ENCODE measurements at places on chromosomes 5 and 9.

DNA sequence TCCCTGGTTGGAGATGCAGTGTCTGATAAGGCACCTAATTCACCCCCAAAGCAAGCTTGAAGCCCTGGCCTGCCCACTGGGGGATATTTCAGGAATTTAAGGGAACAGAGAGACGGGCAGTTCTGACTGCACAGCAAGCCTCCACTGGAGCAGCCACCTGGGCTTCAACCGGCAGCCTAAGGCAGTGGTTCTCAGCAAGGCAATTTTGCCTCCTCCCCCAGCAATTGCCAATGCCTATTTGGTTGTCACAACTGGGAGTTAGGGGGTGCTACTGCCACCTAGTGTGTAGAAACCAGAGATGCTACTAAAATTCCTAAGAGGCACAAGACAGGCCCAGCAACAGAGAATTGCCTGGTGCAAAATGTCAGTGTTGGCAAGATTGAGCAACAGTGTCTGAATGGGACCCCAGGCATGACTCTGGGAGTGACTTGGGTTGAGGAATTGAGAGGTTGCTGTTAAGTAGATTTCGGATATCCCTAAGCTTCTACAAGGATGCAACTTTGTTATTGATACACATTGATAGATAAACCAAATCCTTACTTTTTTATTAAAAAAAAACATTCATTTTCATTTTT is 58.7 kb upstream of the CTSL start:
- DNase-seq, result peak; percentile 7

DNA sequence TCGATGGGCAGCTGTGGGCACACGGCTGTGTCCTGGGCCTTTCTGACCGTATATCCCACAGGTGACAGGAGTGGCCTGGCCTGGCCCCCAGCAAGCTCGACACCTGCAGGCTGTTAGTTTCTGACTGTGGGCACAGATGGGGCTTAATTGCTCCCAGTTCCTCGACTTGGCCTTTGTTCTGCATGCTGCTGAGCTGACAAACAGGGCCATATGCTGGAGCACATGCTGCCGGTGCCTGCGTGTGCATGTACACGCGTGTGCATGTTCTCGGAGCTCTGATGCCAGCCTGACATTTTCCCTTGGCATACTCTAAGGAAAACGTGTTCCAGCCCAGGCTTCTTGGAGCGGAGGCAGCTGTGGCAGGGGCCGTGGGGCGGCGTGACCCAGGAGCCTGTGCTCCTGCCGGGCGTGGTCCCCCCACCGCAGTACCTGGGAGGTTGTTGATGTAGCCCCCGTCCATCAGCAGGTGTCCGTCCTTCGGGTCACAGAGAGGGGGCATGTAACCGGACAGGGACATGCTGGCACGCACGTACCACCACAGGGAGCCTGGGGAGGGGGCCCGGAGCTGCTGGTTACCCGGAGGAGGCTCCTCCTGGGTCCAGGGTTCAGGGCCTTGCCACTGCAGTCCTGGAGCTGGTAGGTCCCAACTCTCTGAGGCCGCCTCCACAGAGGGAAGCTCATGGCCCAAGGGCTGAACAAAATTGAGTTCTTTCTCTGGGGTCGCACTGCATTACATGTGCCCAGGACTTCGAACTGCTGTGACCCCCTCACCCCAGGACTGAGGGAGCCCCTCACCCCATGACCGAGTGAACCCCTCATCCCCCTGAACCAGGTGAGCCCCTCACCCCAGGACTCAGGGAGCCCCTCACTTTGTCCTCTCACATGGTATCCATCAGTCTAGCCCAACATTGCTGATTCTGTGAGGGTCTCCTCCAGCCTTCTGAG is 4.1 kb upstream of the NSMF start:
- no peak for DNase-seq

DNA sequence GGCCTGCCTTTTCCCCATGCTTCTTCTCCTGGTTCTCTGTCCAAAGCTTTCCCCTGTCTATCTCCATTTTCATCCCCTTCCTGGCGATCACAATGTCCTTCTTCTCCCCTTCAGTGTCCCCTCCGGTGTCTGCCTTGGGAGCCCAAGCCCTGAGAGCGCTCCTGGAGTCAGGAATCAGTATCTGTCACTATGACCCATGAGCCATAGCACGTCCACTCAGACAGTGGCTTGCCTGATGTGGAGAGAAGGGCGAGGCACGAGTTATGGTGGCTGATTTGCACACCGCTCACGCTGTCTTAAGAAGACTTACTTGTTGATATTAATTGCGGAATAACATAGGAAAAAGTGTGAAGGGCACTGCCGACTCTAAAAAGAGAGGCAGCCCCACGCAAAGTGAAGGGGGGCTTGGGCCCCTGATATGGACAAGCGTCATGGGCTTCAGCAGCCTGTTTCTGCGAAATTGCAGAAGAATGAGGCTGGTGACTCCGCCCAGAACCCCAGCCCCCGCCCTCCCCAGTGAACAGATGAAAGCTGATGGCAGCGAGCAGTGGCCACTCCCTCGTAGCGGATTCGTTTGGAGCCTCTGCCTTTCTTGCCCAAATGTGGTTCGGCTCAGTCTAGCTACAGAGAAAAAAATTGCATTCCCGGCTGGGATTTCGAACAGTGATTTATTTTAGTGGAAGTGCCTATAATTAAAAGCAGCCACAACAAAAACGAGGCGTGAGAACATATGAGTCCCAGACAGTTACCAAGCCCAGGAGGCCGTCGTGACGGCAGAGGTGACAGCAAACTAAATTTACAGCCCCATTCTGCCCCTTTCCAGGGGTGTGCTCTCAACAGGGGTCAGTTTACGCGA is 149.8 kb downstream of the ICE1 start:
- peak; percentile 39 for DNase-seq

DNA sequence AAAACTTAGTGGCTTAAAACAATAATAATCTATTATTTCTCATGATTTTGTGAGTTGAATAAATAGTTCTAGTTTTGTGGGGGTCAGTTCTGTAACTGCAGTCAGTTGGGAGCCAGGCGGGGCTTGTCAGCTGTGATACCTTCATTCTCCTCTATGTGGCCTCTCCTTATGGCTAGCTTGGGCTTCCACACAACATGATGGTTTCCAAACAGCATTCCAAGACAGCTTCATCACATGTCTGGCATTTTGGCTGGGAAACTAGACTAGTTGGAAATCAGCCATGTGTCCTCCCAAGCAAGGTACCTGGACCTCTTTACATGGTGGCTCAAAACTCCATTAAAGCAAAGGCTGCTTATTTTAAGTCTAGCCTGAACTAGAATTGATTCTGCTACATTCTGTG is 61.4 kb upstream of the RANBP3L start:
- DNase-seq, result no peak

GRCh38 chr9:506281-506680 is 291.6 kb downstream of the DOCK8 start:
- DNase-seq, result no peak

- peak; percentile 16 for DNase-seq
Measured at GRCh38 chr9:97978371-97979130, 4.6 kb upstream of the ANP32B start.

DNA sequence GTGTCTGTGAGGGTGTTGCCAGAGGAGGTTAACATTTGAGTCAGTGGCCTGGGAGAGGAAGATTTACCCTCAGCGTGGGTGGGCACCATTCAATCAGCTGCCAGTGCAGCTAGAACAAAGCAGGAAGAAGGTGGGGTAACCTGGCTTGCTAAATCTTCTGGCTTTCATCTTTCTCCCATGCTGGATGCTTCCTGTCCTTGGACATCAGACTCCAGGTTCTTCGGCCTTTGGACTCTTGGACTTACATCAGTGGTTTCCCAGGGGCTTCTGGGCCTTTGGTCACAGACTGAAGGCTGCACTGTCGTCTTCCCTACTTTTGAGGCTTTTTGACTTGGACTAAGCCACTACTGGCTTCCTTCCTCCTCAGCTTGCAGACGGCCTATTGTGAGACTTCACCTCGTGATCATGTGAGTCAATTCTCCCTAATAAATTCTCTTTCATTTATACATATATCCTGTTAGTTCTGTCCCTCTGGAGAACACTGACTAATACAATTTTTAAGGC is 38.1 kb downstream of the PBX3 start:
- no peak for DNase-seq

- DNase-seq, result no peak
Measured at GRCh38 chr9:132127888-132128534, 33.8 kb upstream of the NTNG2 start.

- peak; percentile 66 for DNase-seq
Measured at GRCh38 chr5:168875832-168876231, 296.7 kb upstream of the PANK3 start.

- no peak for DNase-seq
Measured at GRCh38 chr9:68706363-68707201, 1.5 kb downstream of the PIP5K1B start.

DNA sequence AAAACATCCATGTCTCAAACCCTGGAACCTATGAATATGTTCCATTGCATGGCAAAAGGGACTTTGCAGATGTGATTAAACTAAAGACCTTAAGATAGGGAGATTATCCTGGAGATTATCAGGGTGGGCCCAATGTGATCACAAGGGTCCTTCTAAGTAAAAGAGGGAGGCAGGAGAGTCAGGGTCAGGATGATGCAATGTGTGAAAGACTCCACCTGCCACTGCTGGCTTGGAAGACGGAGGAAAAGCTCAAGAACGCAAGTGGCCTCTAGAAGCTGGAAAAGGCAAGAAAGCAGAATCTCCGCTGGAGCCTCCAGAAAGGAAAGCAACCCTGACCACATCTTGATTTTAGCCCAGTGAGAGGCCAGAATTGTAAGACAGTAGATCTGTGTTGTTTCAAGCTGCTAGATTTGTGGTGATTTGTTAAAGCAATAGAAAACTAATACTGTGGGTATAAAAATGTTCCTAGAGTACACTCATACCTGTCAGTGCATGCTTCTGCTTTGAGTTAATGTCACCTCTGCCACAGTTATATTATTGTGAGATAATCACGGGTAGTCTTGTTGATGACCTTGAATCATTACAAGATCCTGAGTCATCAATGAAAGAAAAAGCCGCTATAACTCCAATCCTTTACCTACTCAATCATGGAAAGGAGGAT is 93.5 kb upstream of the TNPO1 start:
- DNase-seq, result no peak

DNA sequence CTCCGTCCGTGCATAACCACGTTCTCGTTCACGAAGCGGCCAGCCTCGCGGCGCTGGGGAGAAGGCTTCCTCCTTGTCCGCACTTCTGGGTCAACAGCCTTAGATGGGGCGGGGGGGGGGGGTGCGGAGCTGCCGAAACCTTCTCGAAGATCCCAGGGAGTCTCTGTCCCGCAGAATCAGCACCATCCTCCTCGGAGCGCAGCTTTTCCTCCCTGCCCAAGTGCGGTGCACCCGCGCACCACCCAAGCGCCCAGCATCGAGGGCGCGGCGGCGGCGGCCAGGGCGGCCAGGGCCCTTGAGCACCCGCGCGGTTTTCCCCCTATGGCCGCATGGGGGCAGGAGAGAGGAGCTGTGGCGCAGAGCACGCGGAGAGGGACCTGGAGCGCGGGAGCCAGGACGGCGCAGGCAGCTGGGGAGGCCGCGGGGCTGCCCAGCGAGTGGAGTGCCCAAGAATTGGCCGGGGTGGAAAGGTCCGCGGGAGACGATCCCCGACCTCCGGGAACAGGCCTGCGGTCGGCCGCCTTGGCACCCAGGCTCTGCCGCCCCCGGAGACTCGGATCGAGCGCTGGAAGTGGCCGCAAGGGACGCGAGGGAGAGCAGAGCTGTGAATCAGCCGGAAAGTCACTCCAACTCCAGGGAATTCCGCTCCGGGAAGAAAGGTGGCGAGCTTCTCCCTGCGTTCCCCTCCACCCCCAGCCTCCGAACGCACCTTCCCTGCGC is 43.1 kb downstream of the TMEM174 start:
- peak; percentile 68 for DNase-seq

DNA sequence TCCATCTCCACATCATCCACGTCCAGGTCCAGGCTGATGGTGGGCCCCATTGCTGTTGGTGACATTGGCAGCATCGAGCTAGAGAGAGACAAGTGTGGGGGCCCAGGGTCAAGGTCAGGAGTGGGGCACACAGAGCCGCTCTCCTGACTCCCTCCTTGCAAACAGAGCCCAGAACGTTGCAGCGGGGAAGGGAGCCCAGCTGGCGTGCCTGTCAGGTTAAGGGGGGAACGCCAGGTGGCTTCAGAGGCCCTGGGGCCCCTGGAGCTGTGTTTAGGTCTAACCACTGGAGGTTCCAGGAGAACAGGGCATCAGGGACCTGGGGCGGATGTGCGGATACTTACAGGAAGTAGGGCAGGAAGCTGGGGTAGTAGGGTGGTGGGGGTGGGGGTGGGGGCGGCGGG is 7.5 kb downstream of the RNF44 start:
- DNase-seq, result no peak

DNA sequence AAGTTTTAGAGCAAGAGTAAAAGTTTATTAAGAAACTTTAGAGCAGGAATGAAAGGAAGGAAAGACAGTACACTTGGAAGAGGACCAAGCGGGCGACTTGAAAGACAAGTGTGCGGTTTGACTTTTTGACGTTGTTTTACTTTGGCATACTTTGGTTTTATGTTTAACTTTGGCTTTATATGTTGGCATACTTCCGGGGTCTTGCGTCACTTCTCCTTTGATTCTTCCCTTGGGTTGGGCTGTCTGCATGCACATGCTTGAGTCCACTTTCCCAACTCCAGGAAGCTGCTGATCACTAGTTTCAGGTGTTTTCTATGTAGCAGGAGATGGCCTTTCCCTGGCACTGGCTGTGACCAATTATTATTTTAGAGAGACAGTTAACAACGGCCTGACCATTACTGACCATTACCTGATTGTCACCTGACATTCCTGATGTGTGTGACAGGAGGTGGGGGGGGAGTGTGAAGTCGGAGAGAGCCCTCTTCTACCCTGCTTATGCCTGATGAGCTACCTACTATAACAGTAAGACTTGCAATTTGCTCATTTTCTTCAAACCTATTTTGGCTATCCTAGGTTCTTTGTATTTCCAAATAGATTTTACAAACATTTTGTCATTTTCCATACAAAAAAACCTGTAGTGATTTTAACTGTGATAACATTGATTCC is 45.5 kb downstream of the TNFSF8 start:
- no peak for DNase-seq

GRCh38 chr5:158117467-158118160 is 258.7 kb upstream of the CLINT1 start:
- DNase-seq, result no peak

- DNase-seq, result no peak
Measured at GRCh38 chr9:75930730-75931321, 40.4 kb downstream of the PCSK5 start.

GRCh38 chr5:159510282-159510681 is 180.0 kb upstream of the IL12B start:
- DNase-seq, result peak; percentile 52

DNA sequence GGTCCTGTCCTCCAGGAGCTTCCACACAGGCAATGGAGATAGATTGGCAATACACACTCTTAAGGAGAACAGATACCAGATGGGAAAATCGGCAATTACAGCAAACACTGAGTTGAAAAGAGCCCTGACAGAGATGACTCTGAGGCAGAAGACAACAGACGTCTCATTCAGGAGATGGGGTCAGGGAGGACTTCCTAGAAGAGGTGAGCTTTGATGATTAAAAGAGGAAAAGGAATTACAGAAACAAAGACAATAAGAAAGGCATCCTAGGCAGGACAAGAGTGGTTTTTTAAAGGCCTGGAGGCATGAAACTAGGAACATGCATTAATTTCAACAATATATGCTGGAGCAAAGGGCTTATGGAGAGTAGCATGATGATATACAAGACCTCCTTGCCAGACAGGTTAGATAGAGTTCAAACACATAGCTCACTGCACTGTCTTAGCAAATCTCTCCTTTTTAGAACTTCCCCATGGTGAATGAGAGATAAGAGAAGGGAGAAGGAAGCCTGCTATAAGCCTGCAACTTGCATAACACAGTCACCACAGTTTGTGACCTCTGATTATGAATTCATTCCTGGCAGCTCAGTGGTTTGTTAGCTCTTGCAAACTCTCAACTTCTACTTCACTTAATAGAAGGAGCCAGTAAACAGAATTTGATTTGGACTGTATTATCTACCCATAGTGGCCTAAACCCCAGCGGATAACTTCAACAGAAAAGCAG is 48.5 kb downstream of the SIL1 start:
- no peak for DNase-seq

GRCh38 chr5:127834094-127834531 is 130.9 kb downstream of the CCDC192 start:
- no peak for DNase-seq
